Posterior cingulate gyrus (tissue), 11 donors: ENCODE measurements at places on chromosomes 11 and 22.

DNA sequence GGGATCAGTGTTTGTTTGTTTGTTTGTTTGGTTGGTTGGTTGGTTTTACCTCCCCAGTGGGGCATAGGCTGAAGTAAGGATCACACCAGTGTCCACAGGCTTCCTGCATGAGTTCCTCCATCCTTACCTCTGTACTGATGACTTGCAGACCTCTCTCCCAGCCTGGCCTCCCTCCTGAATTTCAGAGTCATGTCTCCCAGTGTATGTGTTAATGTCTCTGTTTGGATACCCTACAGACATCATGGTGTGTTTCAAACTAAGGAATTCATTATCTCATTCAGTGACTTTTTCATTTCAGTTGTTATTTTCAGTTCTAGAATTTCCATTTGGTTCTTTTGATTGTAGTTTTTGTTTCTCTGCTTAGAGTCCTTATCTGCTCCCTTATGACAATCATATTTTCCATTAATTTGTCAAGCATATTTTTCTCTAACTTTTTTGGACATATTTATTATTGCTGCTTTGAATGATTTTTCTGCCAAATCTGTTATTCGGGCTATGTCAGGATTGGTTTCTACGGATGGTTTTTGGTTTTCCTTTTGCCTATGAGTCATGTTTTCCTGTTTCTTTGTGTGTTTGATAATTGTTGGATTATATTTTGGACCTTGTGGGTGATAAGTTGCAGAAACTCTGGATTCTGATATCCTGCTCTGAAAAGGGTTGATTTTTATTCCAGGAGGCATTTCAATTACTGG is 23.6 kb downstream of the MYEOV start:
- no peak for DNase-seq

- DNase-seq, result peak; percentile 84
Measured at GRCh38 chr11:45212566-45213315, 66.3 kb downstream of the PRDM11 start.

DNA sequence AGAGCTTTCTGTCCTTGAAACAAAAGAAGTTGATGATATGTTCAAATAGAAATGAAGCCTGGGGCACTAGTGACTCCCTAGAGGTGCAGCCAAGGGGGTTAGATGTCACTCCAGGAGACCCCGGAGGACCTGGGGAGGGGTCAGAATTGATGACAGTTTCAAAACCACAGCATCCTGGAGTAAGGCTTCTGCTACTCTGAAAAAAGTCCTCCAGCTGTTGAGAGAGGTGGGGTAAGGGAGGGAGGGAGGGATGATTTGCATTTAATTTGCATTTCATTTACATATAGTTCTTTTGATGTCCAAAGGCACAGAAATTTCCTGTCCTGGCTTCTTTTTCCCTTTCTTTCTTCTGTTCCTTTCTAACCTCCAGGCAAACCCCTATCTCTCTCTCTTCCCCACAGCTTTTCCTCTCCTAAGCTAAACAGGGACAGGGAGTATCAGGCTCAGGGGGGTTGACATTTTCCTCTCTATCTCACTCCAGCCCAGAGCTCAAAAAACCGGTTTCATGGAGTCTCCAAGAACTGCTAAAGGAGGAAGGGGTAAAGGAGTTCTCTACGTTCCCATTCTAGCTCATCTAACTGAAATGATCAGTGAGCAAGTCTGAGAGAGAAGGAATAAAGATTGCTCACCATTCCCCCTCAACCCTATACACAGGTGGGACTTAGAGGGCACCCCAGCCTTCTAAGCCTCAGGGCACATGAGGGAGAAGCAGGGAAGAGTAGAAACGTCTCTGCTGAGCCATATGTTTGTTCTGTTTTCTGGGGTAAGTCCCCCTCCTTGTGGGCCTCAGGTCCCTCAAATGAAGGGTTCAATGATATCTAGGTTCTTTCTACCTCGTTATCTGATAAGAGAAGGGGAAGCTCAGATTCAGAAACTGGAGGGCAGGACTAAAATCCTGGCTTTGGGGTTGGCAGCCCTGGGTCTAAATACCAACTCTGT is 3.5 kb upstream of the POU2F3 start:
- DNase-seq, result no peak

DNA sequence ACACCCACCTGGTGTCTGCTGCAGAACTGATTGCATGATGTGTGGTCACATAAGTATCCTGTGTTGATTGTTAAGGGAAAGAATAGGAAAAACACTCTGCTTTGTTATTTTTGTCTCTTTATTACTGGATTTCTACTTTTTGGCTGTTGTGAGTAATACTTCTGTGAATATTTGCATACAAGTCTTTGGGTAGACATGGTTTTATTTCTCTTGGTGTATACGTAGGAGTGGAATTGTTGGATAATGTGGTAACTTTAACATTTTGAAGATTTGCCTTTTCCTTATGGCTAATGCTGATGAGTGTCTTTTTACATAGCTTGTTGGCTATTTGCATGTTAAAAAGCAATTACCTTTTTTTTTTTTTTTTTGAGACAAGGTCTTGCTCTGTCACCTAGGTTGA is 13.1 kb downstream of the PPP6R3 start:
- DNase-seq, result no peak

DNA sequence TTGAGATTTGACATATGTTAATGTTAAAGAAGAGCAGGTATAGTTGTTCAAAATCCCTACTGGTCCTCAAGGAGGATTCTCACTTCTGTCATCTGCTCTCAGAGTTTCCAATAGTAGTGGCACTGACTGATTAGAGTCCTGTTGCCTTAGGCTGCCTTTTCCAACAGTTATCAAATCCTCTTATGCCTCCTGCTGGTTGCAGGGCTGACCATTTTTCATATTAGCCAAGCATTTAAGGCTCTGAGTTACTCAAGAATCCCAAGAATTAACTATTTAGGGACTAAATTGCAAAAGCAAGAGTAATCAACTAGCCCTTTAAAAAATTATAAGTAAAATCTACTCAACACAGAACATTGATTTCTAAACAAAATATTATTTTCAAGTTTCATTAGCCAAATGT is 212.0 kb upstream of the CHORDC1 start:
- no peak for DNase-seq

DNA sequence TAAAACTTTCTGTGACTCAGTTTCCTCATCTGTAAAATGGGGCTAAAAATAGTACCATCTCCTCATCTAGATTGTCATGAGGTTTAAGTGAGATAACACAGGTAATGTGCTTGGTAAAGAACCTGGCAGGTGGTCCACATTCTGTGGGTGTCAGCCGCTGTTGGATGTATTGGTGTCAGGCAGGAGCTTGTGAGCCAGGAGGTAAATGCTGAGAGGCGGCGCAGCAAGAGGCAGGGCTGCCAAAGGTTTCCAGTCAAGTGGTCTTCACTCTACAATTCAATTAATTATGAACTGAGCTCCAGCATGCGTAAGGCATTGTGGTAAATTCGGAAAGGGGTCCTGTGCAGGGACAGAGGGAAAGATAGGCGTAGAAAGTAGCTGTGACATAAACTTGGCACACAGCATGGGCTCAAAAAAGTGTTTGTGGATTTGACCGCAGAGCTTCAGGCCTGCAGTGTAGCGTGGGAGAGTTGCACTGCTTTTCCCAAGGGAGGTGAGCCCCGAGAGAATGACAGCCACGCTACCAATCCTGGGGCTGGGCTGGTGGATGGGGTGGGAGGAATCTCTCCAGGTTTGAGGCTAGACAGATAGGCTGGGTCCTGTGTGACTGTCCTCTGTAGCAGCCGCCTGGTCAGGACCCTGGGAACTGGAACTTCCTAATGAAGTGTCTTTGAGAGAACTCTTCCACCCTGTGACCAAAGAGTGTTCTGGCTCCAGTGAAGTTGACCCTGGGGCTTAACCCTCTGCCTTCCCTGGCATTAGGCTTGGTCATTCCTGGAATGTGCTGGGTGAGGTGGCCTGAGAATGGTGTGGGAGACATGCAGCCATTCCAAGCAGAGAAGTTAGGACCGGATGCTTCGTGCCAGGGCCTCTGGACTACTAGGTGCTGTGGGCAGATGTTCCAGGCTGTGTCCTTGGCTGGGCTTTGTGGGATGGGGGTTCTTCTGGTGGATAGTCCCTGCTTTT is 122.4 kb downstream of the FEZ1 start:
- peak; percentile 15 for DNase-seq

- DNase-seq, result no peak
Measured at GRCh38 chr11:115425816-115426215, 78.4 kb downstream of the CADM1 start.

GRCh38 chr11:131281316-131281715 is 89.1 kb upstream of the NTM start:
- DNase-seq, result no peak

GRCh38 chr11:67374571-67375281 is 1.3 kb upstream of the CLCF1 start:
- no peak for DNase-seq
